ENCODE measurements at places on chromosomes 4 and X.

DNA sequence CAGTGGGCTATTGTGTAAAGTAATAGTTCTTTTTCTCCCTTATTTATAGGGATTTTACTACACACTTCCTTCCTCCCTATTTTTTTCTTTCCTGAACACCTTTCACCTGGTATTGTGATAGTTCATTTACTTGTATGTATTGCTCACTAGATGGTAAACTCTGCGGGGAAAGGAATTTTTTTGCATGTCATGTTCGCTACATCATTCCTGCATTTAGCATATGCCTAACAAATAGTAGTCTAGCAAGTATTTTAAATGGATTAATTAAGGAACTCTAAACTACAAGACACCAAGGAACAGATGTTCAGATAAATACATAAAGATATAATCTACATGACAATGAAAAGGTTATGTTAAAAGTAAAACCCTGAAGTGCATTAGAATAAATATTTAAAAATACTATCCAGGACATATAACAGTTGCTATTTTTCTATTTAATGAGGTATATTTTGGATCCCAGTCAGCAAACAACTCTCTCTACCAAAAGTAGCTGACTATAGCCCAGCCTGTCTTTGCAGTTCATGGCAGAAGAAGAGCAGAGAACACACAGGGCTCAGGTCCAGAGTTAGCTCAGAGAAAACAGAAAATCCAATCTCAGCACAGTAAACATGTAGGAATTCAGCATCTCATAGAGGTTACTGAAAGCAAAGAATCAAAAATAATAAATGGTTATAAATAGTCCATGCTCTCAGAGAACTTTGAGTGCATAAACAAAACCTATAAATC is 87.8 kb downstream of the PACRGL start:
- DNase-seq: no peak

- DNase-seq: peak; percentile 83
These were observed 6.3 kb downstream of the FNIP2 start for GRCh38 chr4:158775091-158775651.

DNA sequence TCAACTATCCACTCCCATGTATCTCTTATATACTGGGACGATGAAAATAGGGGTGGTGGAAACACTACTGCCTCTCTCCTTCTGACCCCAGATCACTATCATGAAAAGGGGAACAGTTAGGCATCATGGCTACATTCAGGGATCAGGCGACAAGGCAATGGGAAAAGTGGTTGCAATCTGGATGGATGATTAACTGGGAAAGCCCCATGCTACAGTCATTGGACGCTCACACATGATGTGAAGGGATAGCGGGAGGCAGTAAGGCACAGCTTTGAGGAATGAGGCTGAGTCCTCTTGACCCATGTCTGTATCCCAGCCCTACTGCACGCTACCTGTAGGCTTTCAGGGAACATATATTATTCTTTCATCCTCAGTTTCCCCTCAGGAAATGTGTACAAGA is 10.2 kb downstream of the GASK1B start:
- DNase-seq: peak; percentile 38

DNA sequence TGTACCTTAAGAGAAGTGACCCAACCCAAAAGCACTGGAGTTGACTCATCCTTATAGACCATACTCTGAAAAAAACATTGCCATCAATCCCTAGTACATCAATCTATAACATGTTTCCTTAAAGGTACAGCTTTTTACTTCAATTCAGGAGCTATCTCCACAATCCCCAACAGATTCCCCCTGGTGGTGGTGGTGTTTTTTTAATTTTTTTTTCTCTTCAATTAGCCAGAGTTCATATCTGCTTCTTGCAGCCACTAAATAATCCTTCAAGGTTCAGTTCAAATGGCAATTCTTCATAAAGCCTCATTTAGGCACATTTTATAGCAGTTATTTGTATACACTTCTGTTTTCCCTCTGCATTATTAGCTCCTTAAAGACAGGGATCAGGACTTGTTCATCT is 60.7 kb upstream of the KDR start:
- DNase-seq: peak; percentile 48

DNA sequence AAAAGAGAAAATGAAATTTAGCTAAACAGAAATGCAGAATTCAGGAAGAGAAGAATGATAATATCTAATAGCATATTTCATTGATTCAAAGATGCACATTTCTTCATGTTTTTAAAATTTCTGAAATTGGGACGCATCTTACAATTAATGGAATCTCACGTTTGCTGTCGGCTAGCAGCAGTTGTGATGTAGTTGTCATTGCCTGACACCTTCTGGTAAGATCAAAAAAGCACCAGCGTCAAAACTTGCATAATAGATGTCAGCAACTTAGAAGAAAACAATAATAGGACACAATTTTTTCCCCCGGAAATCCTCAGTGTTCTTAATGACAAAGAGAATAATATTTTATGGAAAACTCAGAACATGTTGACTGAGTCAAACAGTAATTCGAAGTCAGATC is 29.8 kb upstream of the SLC7A3 start:
- peak; percentile 18 for DNase-seq

DNA sequence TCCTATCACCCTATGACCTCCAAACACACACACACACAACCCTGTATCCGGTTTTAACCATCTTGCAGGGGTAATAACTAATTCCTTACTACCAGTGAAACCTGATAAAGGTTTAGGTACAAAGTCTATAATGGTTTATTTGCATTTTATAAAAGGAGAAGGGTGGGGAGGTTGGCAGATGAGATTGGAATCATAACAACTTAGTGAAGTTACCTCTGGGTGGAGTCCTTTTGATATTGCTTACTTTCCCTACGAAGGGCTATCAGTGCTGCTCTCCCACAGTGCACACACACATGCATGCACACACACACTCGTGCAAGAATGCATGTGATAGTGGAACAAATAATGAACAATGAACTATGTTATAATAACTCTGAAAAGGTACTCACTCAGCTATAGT is 56.1 kb downstream of the CCSER1 start:
- DNase-seq: no peak

DNA sequence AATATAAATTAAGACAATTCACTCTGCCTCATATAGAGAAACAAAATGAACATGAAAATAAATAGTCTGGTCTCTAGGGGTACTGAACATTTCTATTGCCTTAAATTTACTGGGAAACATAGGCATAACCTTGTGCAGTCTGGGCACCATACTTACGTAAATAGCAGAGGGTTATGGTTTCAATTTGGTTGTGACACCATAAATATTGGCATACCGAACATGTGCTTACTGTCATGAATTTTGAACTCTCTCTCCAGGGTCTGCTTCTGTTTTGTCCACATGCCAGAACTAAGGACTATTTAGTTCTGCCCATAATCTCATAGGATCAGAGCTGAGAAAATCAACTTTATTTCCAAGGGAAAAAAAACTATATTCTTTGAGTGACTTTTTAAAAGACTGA is 17.6 kb downstream of the PDGFC start:
- no peak for DNase-seq

DNA sequence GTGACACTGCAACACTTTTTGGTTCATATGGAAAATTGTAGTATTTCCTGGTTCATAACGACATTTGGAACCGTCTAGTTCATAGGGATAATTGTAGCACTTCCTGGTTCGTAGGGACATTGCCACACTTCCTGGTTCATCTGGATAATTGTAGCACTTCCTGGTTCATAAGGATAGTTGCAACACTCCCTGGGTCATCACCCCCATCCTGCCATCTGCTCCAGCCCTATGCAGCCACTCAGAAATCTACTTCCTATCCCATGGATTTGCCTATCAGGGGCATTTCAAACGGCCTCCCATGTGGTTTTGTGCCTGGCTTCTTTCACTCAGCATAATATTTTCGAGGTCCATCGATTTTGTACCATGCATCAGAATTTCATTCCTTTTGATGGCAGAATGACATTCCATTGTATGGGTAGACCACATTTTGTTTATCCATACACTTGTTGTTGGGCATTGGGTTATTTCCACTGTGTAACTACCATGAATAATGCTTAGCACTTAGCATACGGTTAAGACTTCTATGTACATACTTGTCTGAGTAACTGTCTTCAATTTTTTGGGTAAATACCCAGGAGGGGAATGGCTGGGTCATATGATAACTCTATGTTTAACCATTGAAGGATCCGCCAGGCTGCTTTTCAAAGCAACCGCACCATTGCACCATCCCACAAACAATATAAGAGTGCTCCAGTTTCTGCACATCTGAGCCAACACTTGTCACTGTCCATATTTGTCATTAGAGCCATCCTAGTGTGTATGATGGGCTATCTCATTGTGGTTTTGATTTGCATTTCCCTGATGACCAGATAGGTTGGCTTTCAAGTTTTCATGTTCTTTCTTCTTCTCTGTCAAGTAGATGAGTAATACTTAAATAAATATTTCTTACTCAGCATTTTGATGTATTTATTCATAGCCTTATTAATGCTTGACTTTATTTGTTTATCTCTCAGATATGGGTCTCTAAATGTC is 58.3 kb upstream of the CD99 start:
- no peak for DNase-seq
